Right kidney (tissue), 9 donors: ENCODE measurements at places on chromosomes 12 and 14.

- DNase-seq = no peak
Observed at GRCh38 chr12:28767836-28768348, 381.2 kb upstream of the FAR2 start.

DNA sequence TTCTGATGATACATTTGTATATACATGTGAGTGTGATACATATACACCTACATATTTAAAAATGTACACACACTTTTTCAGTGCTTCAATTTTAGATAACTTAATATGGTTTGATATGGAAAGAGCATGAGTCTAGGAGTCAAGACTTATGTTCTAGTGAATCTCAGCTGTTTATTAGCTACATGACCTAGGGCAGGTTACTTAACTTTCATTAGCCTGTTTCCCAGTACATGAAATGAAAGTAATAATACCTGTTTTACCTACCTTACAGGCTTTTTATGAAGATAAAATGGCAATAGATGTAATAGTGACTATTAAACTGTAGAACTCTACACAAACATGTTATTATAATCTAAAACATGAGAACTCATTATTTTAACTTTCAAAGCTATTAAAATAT is 39.5 kb downstream of the KIF21A start:
- DNase-seq = no peak

DNA sequence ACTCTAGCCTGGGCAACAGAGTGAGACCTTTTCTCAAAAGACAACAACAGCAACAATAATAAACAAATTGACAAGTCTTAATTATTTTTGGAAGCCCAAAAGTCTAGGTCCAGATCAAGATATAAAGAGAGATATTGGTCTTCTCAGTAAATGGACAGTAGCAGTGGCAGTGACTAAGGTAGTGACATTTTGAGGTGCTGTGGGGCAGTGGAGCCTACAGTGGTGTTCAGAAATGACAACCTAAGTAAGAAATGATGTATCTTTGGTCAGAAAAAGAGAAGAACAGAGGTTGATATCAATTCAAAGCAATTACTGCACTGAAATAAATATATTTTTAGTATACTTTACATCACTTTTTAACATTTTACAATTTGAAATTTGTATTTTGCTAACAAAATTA is 20.7 kb downstream of the METTL25 start:
- DNase-seq = no peak

- no peak for DNase-seq
Observed at GRCh38 chr12:59494617-59495016, 101.2 kb upstream of the SLC16A7 start.

GRCh38 chr12:1836854-1837421 is 16.6 kb downstream of the LRTM2 start:
- DNase-seq = peak; percentile 64

DNA sequence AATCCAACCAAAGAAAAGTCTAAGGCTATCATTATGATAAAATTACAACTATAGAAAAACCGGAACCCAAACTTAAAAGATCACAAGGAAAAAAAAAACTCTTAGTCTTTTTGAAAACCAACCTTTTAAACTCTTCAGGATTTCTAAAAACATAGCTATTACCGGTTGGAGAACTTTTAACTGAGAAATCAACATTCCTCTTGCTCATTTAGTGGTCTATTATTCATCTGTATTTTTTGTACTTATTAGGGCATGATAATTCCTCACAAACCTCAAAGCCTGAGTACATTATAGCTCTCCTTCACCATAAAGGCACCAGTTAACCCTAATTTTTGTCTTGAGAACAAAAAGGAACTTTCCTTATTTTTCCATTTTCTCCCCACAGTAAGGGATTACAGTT is 10.4 kb downstream of the LUM start:
- DNase-seq = no peak

DNA sequence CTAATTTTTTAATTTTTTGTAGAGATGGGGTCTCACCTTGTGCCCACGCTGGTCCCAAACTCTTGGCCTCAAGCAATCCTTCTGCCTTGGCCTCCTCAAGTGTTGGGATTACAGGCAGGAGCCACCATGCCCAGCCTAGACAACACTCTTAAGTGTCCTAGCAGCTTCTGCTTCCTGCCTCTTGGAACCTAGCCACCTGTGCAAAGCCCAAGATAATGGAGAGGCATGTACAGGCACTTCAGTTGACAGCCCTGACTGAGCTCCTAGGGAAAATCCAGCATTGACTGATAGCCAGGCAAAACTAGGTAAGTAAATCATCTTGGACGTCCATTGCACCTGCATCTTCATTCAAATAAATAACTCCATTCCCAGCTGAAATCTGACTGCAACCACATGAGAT is 15.5 kb downstream of the COX14 start:
- DNase-seq = no peak

DNA sequence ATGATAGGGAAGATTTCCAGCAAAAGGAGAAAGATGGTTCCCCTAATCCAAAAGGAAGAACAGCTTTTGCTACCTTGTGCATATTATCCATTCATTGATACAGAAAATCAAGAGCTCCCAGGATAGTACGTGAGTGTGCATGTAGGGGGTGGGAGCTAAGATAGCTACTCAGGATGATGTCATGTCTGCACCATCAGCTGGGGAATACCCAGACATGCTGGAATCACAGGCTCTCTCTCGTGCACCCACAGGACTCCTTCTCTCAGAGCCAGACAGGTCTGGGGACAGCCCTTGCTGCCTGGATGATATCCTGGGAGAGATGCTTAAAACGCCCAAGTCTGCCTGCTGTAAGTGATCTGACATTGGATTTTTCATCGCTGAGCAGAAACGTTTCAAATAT is 38.9 kb downstream of the FOXN3 start:
- no peak for DNase-seq

GRCh38 chr12:63846238-63846967 is 1.9 kb downstream of the SRGAP1 start:
- no peak for DNase-seq

- DNase-seq = peak; percentile 53
Observed at GRCh38 chr14:31927348-31927832, 149.7 kb upstream of the ARHGAP5 start.

- DNase-seq = no peak
Observed at GRCh38 chr12:3154006-3154405, 76.8 kb downstream of the TSPAN9 start.

- DNase-seq = no peak
Observed at GRCh38 chr14:91367173-91368171, 50.1 kb downstream of the CCDC88C start.

- no peak for DNase-seq
Observed at GRCh38 chr12:40198601-40199000, 26.2 kb upstream of the LRRK2 start.

DNA sequence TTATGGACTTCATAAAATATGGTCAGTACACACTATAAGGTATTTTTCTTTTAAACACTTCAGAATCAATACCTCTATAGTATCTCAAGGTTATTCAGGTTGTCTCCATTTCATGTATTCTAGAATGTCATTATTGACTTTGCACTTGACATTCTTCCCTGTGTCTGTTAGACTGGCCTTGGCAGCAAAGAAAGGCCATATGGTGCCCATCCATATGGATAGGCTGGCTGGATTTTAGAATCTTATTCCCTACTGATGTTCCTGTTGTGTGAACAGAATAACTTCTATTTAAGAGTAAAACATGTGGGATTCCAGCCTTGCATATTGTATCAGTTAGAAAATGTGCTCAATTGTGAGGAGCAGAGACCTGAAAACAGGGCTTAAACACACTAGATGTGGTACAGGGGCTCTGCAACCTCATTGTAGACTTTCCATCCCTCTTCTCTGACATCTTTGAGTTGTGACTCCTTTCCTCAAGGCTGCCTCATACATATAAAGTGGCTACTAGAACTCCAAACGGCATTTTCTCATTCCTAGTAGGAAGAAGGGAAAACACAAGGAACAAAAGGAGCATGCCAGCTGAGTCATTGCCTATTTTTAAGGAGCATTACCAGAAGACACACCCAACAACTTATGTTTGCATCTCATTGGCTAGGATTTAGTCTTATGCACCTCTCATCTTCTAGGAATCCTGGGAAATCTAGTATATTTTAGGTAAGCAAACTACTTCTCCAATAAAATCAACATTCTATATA is 221.2 kb upstream of the TMPO start:
- DNase-seq = no peak

GRCh38 chr14:32702562-32702961 is 236.1 kb upstream of the NPAS3 start:
- no peak for DNase-seq

DNA sequence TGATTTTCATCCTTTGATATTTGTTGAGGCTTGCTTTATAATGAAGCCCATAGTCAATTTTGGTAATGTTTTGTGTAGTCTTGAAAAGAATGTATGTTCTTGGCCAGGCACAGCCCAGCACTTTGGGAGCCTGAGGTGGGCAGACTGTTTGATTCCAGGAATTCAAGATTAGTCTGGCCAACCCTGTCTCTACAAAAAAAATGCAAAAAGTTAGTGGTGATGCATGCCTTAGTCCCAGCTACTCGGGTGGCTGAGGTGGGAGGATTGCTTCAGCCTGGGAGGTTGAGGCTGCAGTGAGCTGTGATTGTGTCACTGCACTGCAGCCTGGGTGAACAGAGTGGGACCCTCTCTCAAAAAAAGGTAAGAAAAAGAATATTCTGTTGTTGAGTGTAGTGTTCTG is 10.8 kb downstream of the ETNK1 start:
- no peak for DNase-seq

DNA sequence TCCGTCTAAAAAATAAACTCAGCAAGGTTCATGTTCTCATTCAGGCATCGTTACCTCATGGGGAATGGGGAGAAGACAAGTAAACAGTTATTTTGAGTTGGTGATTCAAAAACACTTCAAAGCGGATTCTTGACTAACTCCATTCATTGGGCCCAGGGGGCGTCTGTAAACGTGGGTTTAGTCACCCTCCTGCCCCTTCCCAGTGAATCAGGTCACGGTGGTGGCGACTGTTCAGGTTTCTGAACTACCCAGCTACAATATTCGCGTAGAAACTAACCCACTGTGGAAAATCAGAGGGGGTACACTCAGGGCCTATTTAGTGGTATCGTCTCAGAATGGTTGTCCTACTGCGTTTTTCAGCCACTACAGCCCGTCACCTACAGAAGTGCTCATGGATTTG is 15.2 kb downstream of the OR6S1 start:
- DNase-seq = no peak

- DNase-seq = no peak
Observed at GRCh38 chr12:16021026-16021425, 109.9 kb downstream of the DERA start.

GRCh38 chr14:102043251-102044025 is 43.4 kb downstream of the HSP90AA1 start:
- no peak for DNase-seq
